Caki2 (cell line): ENCODE measurements at places on chromosomes 4 and X. TPM values are rescaled to one million over a fixed set of nuclear protein-coding genes. Genes with fewer than 3 reads are reported as not detected.

The IL2 gene
- not detected in 2 replicates for total RNA-seq

The GPRASP3 gene
- total RNA-seq: 0.55 and 3.3 TPM in 2 replicates

The TDO2 gene
- total RNA-seq: 2.0 and 13.0 TPM in 2 replicates

GRCh38 chr4:23855912-23856605, 33.8 kb downstream of the PPARGC1A start:
- peak; percentile 55 for DNase-seq

GRCh38 chrX:40543661-40544328, 37.0 kb upstream of the ATP6AP2 start:
- DNase-seq: peak; percentile 49
